ENCODE measurements at places on chromosomes 3 and 15.

- no peak for DNase-seq
These were observed 86.2 kb downstream of the FBN1 start for GRCh38 chr15:48559285-48559684.

- DNase-seq: no peak
These were observed 91.6 kb downstream of the IQSEC1 start for GRCh38 chr3:12981306-12982275.

GRCh38 chr3:117193390-117193789, 483.8 kb downstream of the TUSC7 start:
- no peak for DNase-seq

GRCh38 chr15:62517541-62517940, 352.5 kb upstream of the C2CD4B start:
- DNase-seq: no peak

- DNase-seq: no peak
These were observed 6.3 kb upstream of the DUT start for GRCh38 chr15:48324949-48325348.

DNA sequence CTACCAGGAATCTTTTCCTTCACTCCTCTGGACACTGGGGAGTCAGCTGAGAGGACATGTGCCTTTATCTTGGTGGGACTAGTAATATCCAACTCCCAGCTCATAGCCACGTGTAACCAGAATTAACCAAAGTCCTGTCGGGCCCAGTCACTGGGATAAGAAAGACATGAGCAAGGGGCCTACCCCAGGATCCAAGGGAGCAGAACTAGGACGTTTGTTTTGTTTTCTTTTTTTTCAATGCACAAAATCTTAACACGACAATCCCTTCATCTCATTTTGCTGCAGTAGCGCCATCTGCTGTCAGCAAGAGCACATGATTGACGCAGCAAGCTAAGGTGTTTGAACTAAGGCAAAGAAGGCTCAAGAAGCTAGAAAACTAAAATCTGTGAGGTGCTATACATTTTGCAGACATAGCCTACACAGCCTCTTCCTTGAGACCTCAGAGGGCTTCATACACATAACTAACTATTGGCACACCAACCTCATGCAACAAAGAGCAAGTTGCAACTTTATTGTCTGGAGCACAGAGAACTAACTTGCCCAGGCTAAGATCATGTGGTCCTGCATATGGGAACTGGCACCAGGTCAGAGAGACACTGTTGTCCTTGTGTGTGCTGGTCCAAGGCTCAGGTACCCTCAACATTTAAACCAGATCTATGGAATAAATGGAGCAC, 43.6 kb downstream of the RLBP1 start:
- DNase-seq: peak; percentile 58

DNA sequence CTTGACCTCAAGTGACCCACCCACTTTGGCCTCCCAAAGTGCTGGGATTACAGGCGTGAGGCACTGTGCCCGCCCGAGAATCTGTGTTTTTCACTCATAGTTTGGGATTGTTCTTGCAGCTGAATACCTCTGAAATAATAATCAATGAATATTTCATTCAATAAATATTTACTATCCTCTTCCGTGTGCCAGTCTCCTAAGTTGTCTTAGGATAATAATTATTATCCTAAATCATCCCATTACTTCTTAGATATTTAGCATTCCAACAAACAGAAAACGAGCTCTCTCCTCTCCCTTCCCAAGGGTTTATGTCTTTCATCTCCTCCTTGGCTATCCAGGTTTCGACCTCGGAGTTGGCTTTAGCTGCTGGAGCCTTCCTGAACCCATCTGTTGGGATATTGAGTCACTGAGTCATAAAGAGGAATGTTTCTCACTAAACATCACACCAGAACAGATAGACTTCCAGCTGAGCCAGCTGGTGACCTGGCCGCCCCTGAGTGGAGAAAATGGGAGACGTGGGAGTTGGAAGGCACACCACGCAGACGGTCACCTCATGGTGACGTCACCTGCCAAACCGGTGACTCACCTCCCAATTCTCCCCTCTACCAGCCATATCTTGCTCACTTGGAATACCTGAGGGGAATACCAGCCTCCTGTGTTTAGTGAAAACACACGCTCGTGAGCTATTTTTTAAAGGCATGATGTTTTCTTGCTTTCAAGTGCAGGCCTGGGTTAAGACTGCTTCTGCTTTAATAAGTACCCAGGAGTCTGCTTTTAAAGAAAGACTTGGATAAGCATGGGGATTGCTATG, 43.9 kb downstream of the BHLHE40 start:
- DNase-seq: no peak

- DNase-seq: no peak
These were observed 44.3 kb upstream of the UBE2E1 start for GRCh38 chr3:23761440-23761896.

- DNase-seq: no peak
These were observed 23.6 kb downstream of the GRAMD2A start for GRCh38 chr15:72173864-72174550.

DNA sequence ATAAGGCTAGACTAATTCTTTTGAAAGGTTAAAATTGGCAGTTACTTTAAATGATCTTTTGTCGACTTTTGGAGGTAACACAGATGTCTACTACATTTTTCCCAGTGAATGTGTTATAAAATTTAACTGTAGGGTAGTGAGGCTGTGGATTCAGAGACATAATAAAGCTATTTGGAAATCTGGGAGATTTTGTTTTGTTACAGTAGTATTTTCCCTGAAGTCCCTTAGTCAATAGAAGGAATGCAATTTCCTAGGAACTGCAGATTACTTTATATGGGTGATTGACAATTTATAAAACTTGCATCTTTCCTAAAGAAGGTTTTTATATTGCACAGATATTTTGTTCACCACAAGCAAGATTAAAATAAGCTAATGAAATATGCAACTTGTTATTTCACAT, 96.9 kb downstream of the ALCAM start:
- no peak for DNase-seq

All from ecto neural progenitor cell (in vitro differentiated cells).